ENCODE measurements at places on chromosomes 1 and 21. TPM values are rescaled to one million over a fixed set of nuclear protein-coding genes. Genes with fewer than 3 reads are reported as not detected.

The C1orf53 gene
- total RNA-seq = 24.9 TPM

- no peak for DNase-seq
Measured at GRCh38 chr1:225319871-225320270, 108.0 kb downstream of the LBR start.

The SYDE2 gene
- 5.5 TPM for total RNA-seq

DNA sequence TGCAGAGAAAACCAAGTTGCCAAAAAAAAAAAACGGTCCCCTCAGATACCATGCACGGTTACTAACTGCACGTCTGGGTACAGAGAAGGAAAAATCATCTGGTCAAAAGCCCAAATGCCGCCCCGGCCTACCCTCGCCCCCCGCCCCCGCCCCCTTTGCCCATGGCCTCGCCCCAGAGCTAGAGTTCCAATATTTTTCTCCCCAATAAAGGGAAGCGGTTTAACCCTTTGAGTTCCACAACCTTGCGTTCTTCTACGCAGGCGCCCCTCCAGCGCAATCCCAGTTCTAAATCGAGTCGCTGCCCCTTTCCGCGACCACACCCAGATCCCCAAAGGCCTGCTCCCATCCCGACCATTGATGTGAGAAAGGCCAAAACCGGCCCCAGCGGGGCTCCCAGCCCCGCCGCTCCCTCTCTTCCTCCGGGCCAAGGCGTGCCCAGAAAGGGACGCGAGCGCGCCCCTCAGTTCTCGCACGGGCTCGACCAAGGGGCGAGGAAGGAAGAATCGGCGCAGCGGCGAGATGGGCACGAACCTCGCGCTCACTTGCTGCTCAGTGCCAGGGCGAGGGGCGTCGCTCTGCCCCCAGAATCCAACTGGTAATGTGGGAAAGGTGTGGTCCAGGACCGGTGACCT lies 797 bp downstream of the WDR47 start:
- no peak for DNase-seq

GRCh38 chr1:159960721-159961381 lies 6.8 kb upstream of the SLAMF9 start:
- DNase-seq = no peak

The SLC22A15 gene
- 4.7 TPM for total RNA-seq

The AMY1B gene
- total RNA-seq = not detected

DNA sequence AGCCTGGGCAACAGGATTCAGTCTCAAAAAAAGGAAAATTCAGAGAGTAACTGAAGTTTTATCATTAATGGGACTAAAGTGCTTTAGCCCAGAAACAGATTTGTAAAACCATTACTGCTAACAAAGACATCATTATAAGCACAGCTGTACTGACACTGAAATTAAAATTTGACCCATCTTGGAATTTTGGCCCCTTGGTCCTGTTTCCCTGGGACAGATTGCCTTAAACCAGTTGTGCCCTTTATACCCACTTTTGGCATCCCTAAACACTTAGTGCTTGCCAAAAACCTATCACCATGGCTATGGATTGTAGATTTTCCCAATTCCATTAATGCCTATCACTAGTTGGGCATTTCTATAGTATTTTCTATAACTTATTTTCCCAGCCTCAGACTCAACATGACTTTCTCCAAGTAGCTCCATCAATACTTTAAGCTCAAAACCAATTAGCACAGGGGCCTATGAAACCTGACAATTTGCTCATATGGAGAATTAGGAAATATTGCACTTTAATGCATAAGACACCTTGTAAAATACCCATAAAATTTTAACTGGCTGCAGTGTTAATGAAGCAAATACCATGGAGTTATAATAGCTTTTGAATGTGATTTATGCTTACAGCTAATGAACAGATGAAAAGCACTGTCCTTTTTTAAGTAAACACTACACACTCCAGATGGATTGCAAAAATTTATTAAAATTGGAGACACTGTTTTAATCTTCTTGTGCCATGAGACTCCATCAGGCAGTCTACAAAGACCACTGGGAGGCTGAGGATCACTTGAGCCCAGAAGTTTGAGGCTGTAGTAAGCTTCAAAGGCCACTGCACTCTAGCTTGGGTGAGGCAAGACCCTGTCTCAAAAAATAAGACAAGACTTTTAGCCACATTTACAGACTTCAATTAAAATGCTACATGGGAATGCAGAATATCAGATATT lies 4.3 kb downstream of the GAS5 start:
- no peak for DNase-seq

DNA sequence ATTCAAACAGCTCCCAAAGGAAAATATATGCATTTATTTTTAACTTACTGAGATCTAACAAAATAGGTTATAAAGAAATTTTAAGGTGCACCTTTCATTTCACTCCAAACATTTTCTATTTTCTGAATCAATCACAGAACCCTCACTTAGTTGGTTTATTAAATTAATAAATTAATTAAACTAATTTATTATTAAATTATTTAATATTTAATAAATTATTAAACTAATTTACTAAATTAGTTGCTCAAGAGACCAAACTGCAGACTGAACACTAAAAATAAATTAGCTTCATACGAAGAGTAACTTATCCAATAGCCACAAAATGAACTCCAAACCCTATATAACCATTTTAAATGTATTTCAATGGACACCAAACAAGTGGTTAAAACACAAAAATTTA lies 68.0 kb downstream of the PRPF38A start:
- DNase-seq = no peak

The TSEN15 gene
- total RNA-seq = 129 TPM

DNA sequence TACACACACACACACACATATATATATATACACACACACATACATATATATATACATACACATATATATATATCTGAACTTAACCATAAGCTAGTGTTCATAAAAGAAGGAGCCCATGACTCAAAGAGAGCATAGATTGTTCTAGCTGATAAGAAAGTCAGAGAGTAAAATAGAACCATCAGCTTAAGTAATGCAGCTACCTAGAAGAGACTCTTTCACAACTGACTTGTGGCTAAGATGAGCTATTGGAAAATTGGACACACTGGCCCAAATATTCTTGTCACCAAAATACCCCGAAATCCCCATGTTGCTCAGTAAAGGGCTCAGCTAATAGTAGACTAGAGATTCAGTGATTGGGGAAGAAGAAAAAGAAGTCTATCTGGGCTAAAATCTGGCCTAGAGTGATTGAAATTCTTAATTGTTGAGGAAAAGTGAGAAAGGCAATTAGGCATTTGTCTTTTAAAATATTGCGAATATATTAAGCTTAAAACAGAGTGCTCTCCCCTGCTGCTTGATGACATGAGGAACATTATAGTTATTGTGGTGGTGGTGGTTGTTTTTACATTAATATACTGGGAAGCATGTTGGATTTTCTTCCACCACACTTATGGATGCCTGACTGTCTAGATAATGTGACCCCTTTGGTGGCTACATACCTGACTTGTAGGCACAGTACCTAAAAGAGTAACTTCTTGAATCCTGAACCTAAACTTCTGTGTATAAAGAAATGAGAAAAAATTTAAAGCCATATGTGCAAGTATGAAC lies 6.3 kb downstream of the SLAMF1 start:
- DNase-seq = no peak

GRCh38 chr21:41217671-41218385 lies 49.9 kb downstream of the BACE2 start:
- no peak for DNase-seq

The GJB4 gene
- total RNA-seq = not detected

GRCh38 chr1:110696818-110697217 lies 22.1 kb upstream of the KCNA3 start:
- no peak for DNase-seq

GRCh38 chr1:207304710-207305488 lies 16.6 kb upstream of the CD55 start:
- DNase-seq = peak; percentile 67

DNA sequence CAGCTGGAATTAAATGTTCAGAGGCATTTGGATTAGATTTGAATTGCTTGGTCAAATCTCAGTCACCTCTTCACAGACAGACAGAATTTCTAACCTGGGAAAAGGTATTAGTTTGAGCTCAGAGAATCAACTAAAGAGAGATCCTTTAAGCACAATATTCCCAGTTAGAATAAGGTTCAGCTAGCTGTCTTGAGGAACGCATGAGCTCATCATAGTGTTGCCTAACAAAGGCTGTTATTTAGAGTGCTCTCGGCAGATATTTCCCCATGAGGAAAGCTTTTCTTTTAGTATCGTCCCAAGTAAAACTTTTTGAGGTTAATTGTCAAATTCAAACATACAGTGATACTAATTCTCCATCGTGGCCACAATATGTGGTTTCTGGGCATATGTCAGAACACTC lies 269.9 kb downstream of the HLX start:
- DNase-seq = no peak

The MED8 gene
- total RNA-seq = 60.7 TPM

DNA sequence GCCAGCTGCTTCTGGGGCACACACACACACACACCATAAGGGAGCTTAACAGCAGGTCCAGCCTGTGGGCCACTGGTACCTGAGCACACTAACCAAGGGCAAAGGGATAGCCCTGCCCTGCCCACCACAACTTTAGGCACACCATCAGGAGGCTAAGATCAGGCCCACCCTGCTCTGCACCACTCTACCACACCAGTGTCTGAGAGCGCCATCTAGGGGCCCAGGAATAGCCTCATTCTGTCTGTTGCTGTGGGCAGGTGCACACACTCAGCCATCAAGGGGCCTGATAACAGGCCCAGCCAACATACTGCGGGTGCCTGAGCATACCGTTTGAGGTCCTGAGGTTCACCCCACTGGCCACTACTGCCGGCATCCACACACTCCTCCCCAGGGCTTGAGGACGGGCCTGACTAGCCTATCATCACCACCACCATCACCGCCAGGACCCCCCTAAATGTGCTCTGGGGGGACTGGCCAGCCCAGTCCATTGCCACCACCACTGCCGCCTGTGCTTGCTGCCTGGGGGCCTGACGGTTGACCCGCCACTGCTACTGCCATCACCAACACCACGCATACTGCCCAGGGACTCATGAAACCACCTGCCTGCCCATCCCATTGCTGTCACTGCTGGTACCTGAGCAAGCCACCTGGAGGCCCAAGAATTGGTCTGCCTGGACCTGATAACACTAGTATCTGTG lies 31.3 kb downstream of the NSL1 start:
- DNase-seq = no peak

The FMO2 gene
- total RNA-seq = not detected

The RGS18 gene
- not detected for total RNA-seq

DNA sequence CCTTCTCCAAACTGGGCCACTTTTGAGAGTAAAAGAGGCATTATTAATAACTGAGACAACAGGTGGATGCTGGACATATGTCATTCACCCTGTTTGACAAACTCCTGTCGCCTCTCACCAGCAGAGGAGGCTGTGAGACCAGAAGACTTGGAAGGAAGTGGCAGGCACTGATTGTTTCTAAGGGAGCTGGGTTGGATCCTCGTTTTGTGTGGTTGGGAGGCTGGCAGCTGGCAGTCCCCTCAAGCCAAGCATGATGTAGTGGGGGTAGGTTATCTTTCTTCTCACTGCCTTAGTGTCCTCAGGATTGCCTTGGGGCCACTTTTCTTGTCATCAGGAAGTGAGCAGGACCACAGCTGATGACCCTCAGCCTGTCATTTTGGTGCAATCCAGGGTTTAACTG lies 86.5 kb upstream of the KCNJ15 start:
- peak; percentile 50 for DNase-seq

The ALPL gene
- total RNA-seq = 410 TPM

DNA sequence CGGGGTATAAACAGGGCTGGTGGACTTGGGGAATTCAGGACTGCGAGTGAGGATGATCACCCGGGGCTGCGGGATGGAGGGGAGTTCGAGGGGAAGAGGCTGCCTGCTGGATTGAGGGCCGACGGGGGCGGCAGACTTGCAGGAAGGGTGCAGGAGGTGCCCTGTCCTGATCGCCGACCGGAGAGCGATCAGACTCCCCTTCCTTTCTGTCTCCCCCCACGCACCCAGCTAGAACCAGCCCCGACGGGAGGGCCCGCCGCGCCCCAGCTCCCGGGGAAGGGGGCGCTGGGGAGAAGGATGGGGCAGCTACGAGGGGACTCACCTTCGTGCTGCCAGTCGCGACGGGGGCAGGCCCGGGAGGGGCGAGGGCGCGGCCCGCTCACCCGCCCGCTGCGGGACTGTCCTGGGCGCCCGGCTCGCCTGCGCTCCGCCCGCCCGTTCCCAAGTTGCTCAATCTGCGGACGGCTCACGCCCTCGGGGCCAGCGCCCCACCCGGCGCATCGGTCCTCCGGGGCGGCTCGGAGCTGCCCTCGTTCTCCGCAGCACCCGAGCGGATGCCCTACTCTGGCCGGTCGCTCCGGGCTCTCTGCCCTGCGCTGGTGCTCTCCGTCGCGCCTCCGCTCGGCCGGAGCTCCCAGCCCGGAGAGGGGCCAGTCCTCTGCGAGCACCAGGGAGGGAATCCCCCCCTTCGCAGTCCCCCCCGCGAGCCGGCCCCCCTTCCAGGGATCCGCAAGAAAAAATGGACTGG lies at the start of gene RSPO1:
TSS of gene RSPO1 (minus strand) at position 649 of the 748 bp plus-strand sequence. CDS start 5,231 bp downstream, outside the sequence.
- no peak for DNase-seq

The CFHR1 gene
- not detected for total RNA-seq

DNA sequence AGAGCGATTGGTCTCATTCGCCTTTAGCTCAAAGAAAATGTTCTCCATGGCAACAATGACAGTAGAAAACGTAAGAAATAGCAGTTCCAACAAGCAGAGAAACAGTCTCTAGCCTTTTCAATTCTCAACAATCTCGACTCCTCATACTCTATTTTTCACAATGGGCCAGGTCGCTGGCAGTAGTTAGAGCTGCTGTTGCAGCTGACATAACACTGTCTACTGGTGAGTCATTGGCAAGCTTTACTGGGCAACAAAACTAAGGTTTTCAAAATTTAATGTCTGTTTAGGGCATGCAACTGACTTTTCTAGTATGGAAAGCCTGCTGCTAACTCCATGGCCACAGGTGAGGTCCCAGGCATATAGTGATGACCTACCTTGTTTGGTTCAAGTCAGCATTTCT lies 221.1 kb upstream of the KAZN start:
- DNase-seq = no peak

GRCh38 chr1:98289311-98289710 lies 368.5 kb upstream of the DPYD start:
- DNase-seq = no peak

GRCh38 chr1:46081206-46081605 lies 51.2 kb downstream of the PIK3R3 start:
- no peak for DNase-seq

GRCh38 chr1:169999331-169999741 lies 75.2 kb downstream of the KIFAP3 start:
- DNase-seq = no peak

GRCh38 chr1:14742181-14742980 lies 143.9 kb downstream of the KAZN start:
- peak; percentile 94 for DNase-seq

DNA sequence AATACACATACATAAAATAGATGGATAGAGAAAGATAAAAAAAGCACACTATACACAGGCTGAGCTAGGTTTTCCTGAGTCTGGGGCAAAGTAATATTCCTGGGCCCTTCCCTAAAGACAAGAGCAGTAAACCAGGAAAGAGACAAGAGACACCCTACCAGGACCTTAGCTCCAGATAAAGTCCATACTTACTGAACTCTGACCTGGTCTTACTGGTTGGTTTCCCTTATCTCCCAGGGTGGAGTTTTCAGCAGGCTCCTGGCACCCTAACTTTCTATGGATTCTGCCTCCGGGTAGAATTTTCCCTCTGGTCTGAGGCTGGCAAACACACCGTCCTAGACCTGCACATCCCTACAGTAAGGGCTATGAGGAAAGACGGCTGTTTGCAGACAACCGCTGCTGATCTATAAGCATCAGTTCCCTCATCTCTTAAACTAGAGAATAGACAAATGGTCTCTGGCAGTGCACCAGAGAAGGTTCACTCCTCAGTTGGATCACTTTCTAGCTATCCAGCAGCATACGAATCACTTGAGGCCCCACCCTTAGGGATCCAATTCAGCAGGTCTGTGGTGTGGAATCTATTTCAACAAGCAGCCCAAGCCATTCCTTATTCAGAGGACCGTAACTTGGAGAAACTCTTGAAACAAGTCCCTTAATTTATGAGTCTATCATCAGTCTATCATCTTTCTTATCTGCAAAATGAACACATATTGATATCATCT lies 52.0 kb downstream of the ARHGEF11 start:
- no peak for DNase-seq

All from SJSA1 (cell line).